ENCODE measurements at places on chromosomes 13 and 19.

GRCh38 chr13:41384749-41385503 lies 72.4 kb upstream of the RGCC start:
- DNase-seq, result no peak

DNA sequence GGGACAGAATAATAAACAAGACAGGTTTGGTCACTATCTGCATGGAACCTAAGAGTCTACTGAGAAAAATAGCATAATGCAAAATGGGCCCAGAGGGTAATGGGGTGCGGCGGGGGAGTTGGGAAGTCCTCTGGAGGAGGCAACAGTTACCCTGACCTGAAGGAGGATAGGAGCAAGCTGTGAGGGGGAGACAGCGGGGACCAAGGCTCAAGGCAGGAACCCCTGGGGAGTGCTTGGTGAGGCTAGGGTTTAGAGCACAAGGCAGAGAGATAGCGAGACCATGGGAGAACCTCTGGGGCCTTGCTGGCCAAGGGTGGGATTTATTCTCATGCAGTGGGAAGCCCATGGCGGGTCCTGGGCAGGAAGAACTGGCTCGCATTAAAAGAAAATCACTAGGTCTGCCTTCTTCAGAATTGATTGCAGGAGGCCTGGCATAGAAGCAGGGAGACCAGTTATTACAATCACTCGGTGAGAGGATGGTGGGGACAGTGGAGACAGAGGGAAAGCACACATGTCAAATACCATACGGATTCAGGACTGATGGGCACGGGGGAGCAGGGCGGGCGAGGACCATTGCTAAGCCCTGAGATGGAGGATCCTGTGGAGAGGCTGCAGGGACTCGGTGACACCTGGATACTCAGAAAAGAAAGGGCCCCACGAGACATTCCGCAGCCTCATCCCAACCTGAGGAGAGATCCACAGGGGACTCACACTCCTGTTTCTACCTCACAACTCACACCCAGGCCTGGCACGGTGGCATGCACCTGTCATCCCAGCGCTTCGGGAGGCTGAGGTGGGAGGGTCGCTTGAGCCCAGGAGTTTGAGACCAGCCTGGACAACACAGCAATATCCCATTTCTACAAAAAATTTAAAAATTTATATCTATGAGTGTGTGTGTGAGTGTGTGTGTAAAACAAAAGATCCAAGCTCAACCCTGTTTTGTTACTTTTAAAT lies 110.4 kb downstream of the URI1 start:
- no peak for DNase-seq

- no peak for DNase-seq
Measured at GRCh38 chr13:26382366-26382765, 128.4 kb downstream of the CDK8 start.

DNA sequence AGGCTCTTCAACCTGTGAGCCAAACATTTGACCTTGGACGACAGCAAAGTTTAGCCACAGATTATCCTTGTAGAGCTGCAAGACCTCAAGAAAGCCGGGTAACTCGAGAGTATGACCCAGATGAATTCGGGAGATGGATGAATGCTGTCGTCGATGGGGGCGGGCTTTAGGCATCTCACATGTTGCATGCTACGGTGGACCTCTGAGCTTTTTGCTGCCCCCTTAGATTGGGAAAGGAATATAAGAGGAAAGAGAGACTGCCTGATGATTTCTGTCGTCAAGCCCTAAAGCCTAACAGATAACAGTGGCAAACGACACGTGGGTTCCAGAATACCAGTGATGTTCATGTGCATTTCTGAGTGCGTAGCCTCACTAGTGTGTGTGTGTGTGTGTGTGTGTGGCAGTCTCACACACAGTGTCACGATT lies 730 bp upstream of the ABCC4 start:
- no peak for DNase-seq

DNA sequence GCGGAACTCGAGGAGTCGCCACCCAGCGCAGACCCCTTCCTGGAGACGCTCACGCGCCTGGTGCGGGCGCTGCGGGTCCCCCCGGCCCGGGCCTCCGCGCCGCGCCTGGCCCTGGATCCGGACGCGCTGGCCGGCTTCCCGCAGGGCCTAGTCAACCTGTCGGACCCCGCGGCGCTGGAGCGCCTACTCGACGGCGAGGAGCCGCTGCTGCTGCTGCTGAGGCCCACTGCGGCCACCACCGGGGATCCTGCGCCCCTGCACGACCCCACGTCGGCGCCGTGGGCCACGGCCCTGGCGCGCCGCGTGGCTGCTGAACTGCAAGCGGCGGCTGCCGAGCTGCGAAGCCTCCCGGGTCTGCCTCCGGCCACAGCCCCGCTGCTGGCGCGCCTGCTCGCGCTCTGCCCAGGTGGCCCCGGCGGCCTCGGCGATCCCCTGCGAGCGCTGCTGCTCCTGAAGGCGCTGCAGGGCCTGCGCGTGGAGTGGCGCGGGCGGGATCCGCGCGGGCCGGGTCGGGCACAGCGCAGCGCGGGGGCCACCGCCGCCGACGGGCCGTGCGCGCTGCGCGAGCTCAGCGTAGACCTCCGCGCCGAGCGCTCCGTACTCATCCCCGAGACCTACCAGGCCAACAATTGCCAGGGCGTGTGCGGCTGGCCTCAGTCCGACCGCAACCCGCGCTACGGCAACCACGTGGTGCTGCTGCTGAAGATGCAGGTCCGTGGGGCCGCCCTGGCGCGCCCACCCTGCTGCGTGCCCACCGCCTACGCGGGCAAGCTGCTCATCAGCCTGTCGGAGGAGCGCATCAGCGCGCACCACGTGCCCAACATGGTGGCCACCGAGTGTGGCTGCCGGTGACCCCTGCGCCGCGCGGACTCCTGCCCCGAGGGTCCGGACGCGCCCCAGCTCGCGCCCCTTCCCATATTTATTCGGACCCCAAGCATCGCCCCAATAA lies 2.3 kb downstream of the AMH start:
- DNase-seq, result no peak

DNA sequence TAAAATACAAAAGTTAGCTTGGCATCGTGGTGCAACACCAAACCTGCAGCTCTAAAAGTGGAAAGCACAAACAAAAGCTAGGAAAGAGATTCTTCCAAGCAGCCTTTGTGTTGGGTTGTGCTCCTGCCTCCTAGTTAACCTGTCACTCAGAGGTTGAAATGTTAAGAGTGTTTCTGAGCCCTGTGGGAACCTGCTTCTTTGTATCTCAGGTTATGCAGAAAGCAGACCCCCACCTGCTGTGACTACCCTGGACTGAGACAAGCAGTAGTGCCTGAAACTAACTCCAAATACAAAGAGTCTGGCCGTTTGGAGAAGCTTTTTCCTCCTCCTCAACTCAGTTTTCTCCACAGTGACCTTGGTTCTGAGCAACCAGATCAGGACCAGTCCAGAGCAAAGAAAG lies 158.4 kb upstream of the CSNK1A1L start:
- DNase-seq, result no peak

GRCh38 chr19:55146078-55146704 lies 2.8 kb downstream of the TNNT1 start:
- no peak for DNase-seq

DNA sequence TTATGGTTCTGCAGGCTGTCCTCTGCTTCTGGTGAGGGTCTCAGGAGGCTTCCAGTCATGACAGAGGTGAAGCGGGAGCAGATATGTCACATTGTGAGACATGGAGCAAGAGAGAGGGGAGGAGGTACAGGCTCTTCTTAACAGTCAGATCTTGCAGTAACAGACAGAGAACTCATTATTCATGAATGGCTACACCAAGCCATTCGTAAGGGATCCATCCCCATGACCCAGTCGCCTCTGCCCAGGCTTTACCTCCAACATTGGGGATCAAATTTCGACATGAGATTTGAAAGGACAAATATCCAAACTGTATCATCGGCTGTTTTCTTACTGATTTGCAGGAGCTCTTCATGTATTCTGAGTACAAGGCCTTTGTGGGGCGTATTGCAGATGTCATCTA lies 21.7 kb downstream of the ZNF507 start:
- no peak for DNase-seq

GRCh38 chr13:26961890-26962615 lies 201.5 kb upstream of the GPR12 start:
- DNase-seq, result no peak

DNA sequence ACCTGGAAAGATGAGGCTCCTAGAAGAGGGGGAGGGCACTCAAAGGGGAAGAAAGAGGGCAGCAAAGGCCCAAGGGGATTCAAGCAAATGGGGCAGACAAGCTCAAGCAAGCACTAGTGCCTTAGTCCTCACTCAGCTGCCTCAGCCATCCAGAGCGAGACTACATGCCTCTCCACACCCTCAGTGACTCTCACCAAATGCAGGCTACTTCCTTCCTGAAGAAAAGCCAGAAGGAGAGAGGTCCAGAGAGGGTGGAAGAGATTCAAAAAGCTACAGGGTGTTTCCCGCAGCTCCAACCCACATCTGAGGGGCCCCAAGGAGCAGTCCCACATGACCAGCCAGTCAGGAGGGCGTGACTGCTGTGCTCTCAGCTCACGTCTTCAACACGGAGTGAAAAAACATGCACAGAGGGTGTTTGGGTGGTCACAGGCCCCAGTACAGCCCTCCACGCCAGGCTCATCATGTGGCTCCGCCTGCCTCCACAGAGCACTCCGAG lies 40.5 kb downstream of the MIPEP start:
- no peak for DNase-seq

- DNase-seq, result no peak
Measured at GRCh38 chr13:32381539-32381938, 46.4 kb downstream of the N4BP2L1 start.

DNA sequence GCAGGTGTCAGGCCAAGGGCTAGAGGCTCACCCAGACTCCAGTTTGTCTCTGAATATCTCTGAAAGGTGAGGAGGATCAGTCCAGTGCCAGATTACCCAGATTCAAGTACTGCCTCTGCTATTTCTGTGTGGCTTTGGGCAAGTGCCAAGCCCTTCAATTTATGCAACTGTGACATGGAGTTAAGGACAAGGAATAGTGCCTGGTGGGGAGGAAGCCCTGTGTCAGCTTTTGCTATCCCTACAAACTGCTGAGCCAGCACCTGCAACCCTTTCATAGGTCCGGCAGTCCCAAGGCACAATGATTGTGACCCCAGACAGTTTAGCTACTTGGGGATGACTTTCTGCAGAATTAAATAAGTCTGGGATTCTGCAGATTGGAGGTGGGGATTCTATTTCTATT lies 123.0 kb downstream of the KL start:
- DNase-seq, result no peak

DNA sequence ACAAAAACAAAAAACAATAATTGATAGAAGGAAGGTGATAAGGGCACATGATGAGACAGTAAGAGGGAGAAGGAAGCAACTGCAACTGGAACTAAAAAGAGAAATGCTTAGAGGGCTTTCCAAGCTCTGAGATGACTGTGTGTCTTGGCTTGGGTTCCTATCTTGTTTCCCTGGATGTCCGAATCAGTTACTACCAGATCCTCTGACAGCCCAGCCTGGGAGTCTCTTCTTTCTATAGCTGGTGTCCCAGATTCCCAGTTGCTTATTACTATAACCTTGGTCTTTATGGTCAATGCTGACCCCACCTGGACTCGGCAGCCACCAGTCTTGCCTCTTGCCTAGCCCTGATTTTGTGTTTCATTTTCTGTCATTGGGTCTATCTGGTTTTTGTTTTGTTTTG lies 116.4 kb downstream of the RFC3 start:
- DNase-seq, result no peak

- DNase-seq, result no peak
Measured at GRCh38 chr13:38483623-38484022, 134.0 kb downstream of the UFM1 start.

- DNase-seq, result no peak
Measured at GRCh38 chr19:43595605-43595998, 332 bp downstream of the IRGQ start.

DNA sequence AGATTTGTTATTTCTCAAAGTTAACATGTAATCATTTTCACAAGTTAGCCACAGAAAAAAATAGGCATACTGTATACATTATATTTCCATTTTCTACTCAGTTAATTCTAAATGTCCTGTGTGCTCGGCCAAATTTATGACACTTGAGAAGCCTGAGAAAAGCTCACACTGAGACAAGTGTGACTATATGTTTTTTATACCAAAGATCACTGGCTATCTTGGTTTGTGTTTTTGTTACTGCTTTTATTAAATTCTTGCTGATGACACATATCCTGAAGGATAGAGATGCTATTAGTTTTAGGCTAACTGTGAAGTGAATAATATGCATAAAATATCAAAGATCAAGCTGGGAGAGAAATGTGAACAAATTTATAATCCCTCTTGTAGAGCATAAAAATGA lies 49.3 kb upstream of the IL17D start:
- no peak for DNase-seq

GRCh38 chr19:35170359-35171061 lies 16.0 kb downstream of the FXYD5 start:
- no peak for DNase-seq

DNA sequence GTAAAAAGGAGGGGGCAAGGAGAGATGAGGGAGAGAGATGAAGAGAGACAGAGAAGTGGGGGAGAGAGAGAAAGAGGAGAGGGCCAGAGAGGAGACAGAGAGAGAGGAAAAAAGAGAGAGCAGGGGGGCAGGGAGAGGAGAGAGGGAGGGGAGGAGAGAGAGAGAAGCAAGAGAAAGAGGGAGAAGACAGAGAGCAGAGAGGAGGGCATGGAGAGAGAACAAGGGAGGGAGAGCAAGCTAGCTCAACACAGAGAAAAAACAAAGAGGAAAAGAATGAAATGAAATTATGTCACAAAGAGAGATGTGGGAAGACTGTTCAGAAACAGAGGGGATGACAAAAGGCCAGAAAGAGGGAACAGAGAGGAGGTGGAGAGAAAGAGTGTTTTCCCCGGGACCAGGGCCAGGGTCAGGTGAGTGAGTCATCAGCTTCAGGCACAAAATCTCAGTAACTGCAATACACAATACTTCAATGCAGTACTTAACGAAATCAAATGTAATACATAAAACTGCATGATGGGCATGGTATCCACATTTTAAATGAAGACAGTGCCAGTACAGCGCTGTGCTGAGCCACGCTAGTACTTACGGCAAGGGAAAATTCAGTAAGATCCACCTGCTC lies 4.8 kb downstream of the KLK7 start:
- no peak for DNase-seq

GRCh38 chr19:16366056-16366432 lies 41.4 kb downstream of the KLF2 start:
- DNase-seq, result no peak

DNA sequence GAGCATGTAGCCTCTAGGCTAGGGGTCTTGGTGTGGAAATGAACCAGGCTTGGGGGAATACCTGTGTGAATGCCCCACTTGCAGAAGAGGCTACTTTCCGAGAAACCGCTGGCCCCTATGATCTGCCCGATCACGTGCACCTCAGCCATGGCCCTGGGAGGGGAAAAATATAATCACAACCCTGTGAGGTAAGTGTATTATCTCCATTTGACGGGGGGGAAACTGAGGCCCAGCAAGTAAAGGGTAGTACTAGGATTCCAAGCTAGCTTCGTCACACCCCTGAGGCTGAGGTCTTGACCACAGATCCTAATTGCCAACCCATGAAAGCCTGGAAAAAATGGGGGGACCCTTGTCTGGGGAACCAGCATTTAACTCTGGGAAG lies 587 bp downstream of the B9D2 start:
- DNase-seq, result no peak

- peak; percentile 3 for DNase-seq
Measured at GRCh38 chr13:20492641-20493040, 33.0 kb downstream of the CRYL1 start.

GRCh38 chr13:69226427-69226826 lies 881.2 kb upstream of the ATXN8OS start:
- DNase-seq, result no peak

All from occipital lobe (tissue), 3 donors.